Subcutaneous preadipocyte (primary cell): ENCODE measurements at places on chromosomes 11 and 22. TPM values are rescaled to one million over a fixed set of nuclear protein-coding genes. Genes with fewer than 3 reads are reported as not detected.

The ARVCF gene
- total RNA-seq = 2.6 and 3.3 TPM in 2 replicates

The MISFA gene
- total RNA-seq = under 0.01 and 0.59 TPM in 2 replicates

The IGSF9B gene
- 0.20 and 0.37 TPM in 2 replicates for total RNA-seq

The MAJIN gene
- total RNA-seq = not detected in 2 replicates

The HEPHL1 gene
- total RNA-seq = not detected in 2 replicates

The MOGAT2 gene
- total RNA-seq = not detected in 2 replicates

The FDX1 gene
- 13.2 and 14.7 TPM in 2 replicates for total RNA-seq

The BIRC3 gene
- total RNA-seq = 0.37 and 1.4 TPM in 2 replicates

The CHADL gene
- total RNA-seq = 0.37 and 0.59 TPM in 2 replicates

The MMP12 gene
- 0.59 TPM in 1 of 2 replicates, not detected in the other for total RNA-seq

The POLD4 gene
- 32.5 and 39.7 TPM in 2 replicates for total RNA-seq

The OR51G1 gene
- not detected in 2 replicates for total RNA-seq

The DUSP8 gene
- total RNA-seq = 0.20 TPM in 1 of 2 replicates, not detected in the other

The NLRP6 gene
- under 0.01 TPM in 1 of 2 replicates, not detected in the other for total RNA-seq

The PGA4 gene
- under 0.01 and 0.37 TPM in 2 replicates for total RNA-seq

The ACRV1 gene
- not detected in 2 replicates for total RNA-seq

The MRGPRX4 gene
- not detected in 2 replicates for total RNA-seq

The TSPAN32 gene
- under 0.01 and 0.37 TPM in 2 replicates for total RNA-seq

The BBOX1 gene
- total RNA-seq = not detected in 2 replicates

The CASP1 gene
- 6.1 and 9.9 TPM in 2 replicates for total RNA-seq

The TENM4 gene
- 5.9 and 8.6 TPM in 2 replicates for total RNA-seq

The VPREB1 gene
- total RNA-seq = not detected in 2 replicates

The ZP1 gene
- 0.37 and 0.98 TPM in 2 replicates for total RNA-seq

The TREH gene
- total RNA-seq = not detected in 2 replicates

The DDTL gene
- 3.7 TPM in 2 replicates for total RNA-seq

The PHOX2A gene
- total RNA-seq = not detected in 2 replicates

The GPHA2 gene
- total RNA-seq = not detected in 2 replicates

The SLC7A4 gene
- total RNA-seq = not detected in 2 replicates

The LRRC55 gene
- not detected in 2 replicates for total RNA-seq

The GGT5 gene
- 22.0 and 24.0 TPM in 2 replicates for total RNA-seq

The C22orf42 gene
- total RNA-seq = not detected in 2 replicates

The MN1 gene
- total RNA-seq = 1.8 and 4.1 TPM in 2 replicates

The C1QTNF4 gene
- total RNA-seq = under 0.01 and 0.20 TPM in 2 replicates

The HTR3B gene
- total RNA-seq = under 0.01 TPM in 1 of 2 replicates, not detected in the other

The MS4A3 gene
- not detected in 2 replicates for total RNA-seq

The CHEK2 gene
- 23.5 and 25.8 TPM in 2 replicates for total RNA-seq

The PDGFB gene
- 0.37 TPM in 1 of 2 replicates, not detected in the other for total RNA-seq

The OR2D2 gene
- total RNA-seq = under 0.01 and 0.78 TPM in 2 replicates

The CRY2 gene
- 10.7 and 13.3 TPM in 2 replicates for total RNA-seq

The SCN4B gene
- total RNA-seq = not detected in 2 replicates

The C11orf87 gene
- not detected in 2 replicates for total RNA-seq

The SLC29A2 gene
- 0.37 and 0.39 TPM in 2 replicates for total RNA-seq

The OR51B2 gene
- total RNA-seq = not detected in 2 replicates

The IGLL1 gene
- not detected in 2 replicates for total RNA-seq

The SPINDOC gene
- 14.0 and 16.4 TPM in 2 replicates for total RNA-seq

The GAS2 gene
- total RNA-seq = 0.37 and 1.2 TPM in 2 replicates

The KCNA4 gene
- total RNA-seq = not detected in 2 replicates

The FAM227A gene
- 1.4 and 2.2 TPM in 2 replicates for total RNA-seq

The MS4A12 gene
- not detected in 2 replicates for total RNA-seq

The KCNJ5 gene
- total RNA-seq = under 0.01 TPM in 1 of 2 replicates, not detected in the other

The OR4D5 gene
- total RNA-seq = not detected in 2 replicates

The SAA4 gene
- not detected in 2 replicates for total RNA-seq

The EFCAB6 gene
- 1.6 and 2.6 TPM in 2 replicates for total RNA-seq

The HOATZ gene
- not detected in 2 replicates for total RNA-seq

The DDX25 gene
- not detected in 2 replicates for total RNA-seq

The SLC35C1 gene
- 8.8 and 10.9 TPM in 2 replicates for total RNA-seq

The LRRC56 gene
- 0.20 and 0.37 TPM in 2 replicates for total RNA-seq
